ENCODE measurements at places on chromosomes 4 and X.

- no peak for DNase-seq
Observed at GRCh38 chrX:72270316-72270866, 6.7 kb downstream of the RPS4X start.

GRCh38 chr4:121614101-121614500 is 82.7 kb downstream of the ANXA5 start:
- DNase-seq = no peak

DNA sequence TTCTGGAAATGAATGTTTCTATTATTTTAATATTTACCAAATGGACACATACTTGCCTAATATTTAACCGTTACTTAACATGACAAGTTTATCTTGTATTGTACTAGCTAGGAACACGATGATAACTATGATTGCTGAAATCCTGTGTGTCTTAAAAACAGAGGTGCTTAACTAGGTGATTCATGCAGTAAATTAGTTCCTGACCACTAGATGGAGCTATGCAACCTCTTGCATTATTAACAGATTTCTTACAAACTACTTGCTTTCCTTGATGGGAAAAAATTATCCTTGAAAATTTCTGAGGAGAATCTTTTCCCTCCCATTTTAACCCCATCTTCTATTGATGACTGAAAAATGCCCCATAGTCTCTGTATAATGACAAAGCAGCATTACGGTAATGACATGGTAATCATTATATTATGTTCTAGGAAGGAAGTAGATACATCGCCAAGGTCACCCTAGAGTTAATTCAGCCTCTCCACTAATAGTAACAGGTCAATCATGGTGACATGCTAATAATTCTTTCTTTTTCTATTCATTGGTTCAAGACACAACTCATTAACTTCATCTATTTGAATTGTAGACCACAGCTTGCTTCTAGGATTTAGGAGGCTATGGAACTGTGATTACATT is 844.2 kb downstream of the RAPGEF2 start:
- DNase-seq = no peak

DNA sequence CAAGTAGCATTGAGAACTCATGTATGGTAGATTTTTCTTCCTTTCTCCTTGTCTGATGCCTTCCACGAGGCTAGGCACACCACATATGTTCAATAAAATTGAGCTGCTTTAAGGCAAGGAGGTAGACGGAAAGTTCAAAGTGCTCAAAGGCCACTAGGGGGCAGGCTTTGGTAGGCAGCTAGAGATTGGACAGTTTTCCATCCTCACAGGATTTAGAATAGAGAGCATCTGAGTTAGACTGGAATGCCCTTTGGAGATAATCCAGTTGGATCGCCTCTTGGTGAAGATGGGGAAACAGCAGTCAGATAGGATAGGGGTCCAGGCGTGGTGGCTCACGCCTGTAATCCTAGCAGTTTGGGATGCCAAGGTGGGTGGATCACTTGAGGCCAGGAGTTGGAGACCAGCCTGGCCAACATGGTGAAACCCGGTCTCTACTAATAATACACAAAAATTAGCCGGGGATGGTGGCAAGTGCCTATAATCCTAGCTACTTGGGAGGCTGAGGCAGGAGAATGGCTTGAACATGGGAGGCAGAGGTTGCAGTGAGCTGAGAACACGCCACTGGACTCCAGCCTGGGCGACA is 30.4 kb downstream of the ELF4 start:
- peak; percentile 24 for DNase-seq

- no peak for DNase-seq
Observed at GRCh38 chr4:119025916-119026661, 109.5 kb upstream of the MYOZ2 start.

- no peak for DNase-seq
Observed at GRCh38 chr4:4794421-4794820, 65.0 kb upstream of the MSX1 start.

DNA sequence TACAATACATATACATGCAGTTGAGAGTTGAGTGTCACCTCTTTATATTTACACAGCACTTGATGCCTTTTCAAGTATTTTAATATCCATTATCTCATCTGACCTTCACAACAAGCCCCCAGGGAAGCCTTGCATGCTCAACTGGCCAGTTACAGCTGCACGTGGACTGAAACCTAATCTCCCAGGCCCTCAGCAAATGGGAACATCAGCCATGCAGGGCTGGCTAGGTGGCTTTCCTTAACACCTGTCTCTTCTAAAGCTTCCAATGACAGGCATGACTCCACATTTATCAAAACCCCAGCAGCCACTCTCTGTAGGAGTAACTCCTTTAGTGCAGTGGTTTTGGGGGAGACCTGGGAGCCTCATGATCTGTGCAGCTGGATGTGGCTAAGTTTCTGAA is 56.4 kb downstream of the PHKA2 start:
- DNase-seq = no peak

- no peak for DNase-seq
Observed at GRCh38 chr4:1310796-1311631, 21.3 kb downstream of the MAEA start.

DNA sequence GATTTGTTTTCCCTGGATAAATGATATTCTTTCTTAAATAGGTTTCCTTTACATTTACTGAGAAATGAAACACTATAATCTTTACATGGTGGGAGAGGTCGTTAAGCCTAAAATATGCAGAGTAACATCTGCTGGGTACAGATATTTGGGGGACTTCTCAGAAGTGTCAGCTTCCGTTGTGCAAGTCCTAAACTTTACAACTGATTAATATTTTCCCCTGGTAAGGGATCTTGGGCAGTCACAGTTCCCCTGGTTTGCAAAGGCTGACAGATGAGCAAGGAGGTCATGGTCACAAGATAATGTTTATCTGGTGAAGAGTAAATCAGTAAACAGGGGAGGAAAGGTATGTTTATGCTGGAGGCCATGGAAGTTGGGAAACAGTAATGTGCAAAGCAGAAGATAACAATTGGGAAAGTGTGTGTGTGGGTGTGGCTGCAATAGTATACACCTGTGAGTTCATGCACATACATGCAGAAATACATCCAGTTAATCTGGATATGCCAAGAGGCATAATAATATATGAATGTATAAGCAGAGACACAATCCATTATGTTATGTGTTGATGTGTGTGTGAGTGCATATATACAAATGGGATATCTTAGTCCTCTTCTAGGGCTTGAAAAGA is 508.2 kb upstream of the FAM241A start:
- no peak for DNase-seq

DNA sequence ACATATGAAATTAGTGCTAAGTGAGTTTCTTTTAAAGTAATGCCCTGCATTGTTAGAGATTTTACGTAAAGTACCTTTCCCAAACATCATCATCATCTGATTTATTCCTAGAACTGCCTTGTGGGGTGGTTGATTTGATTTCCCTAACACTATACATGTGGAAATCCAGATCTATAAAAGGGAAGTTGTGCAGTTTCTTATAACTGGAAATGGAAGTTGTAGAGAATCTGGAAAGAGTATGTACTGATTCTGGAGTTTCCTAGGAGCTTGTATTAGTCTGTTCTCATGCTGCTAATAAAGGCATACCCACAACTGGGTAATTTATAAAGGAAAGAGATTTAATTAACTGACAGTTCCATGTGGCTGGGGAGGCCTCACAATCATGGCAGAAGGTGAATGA is 47.9 kb downstream of the BMP2K start:
- no peak for DNase-seq

DNA sequence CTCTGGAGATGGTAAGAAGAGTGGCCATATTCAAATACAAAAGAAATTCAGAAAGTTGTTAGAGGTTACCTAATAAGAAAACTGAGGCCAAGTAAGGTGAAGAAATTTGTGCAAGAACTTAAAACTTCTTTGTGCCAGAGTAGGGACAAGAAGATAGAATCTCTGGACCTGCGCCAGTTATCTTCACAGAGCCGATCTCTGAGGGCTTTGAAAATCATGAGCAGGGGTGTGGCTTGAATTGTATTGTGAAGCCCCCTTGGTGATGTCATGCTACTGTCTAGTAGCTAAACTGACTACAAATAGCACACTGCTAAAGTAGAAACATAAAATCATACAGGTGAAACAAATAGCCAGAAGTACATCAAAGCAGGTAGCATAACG is 184.6 kb downstream of the UGT8 start:
- DNase-seq = no peak

GRCh38 chr4:84862064-84862463 is 104.4 kb downstream of the WDFY3 start:
- no peak for DNase-seq

DNA sequence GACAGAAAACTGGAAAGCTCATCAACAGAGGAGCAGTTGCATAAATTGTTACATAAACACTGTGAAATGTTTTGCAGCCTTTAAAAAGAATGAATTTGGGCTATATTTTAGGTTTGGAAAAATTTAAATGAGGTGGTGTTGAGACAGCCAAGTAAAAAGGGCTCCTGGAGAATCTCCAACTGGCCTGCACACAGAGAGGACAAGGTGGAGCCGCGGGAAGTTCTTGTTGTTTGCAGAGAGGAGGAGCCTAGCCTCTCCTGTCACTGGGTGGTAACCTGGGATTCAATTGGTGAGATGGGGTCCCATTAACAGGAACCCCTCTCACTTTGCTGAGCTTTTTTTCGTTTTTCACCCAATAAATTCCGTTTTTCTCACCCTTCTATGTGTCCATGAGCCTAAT is 13.4 kb downstream of the GIMD1 start:
- no peak for DNase-seq

GRCh38 chr4:141771889-141772830 is 135.8 kb downstream of the IL15 start:
- DNase-seq = no peak

DNA sequence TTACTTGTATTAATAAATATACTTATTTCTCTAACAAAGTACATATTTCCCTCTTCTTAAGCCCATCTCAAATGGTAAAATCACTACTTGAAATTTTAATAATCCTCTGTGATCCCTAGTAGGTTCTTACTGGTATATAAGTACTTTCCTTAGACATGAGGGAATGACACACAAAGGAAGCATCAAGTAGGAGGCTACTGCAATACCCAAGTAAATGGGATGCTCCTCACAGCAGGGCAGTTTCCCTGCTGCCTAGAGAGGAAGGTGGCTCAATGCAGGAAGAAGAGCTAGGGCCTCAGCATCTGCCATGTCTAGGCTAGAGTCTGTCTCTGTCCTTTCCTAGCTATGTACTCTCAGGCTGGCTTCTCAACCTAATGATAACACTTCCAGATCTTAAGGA is 122.1 kb upstream of the DIPK2B start:
- no peak for DNase-seq

DNA sequence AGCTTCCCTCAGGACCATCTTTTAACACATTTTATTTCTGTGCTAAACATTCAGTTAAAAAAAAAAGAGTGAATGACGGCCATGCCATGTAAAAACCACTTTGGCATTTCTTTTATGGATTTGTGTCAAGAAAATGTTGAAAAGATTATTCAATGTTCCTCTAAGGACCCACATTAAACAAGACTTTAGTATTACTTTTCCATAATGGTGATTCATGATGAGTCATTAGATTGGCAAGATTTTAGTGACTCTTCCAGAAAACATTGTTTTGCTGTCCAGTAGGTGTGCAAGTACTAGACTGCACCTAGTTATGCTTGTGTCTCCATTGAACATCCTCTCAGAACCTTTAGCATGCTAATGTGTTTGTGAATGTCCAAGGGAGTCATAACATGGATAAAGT is 748.6 kb downstream of the STPG2 start:
- no peak for DNase-seq

DNA sequence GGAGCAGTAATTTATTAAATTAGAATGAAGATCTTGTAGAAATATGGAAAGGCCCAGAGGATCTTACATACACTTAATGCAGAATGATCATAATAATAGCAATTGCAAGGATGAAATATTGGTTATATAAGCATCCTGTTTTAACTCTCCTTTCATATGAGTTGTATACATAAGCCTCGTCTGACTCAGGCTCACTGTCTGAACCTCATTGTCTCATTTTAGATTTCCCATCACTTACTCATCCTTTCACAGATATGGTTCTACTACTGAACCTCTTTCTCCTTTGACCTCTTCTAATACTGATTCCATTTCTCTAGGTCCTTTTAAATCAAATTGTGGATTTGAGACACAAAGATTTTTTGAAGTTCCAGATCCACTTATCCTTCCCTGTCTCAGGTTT is 277.3 kb upstream of the TRPC5 start:
- DNase-seq = no peak

DNA sequence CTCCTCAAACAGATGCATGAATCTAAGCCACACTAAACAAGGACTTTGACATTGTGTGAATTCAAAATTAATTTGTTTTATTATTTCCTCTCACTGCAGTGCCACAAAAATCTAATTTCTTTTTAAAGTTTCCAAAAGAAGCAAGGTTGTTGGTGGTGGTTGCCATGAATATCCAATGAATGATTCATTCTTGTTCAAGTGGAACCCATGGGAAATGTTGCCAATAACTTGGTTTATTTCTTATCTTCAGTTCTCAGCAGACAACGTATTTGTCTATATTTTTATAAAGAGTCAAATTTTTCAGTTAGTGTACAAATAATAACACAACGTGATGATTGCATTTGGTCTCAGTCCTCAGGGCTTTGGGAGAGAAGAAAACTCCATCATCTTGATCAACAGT is 309.4 kb upstream of the NOCT start:
- DNase-seq = no peak

DNA sequence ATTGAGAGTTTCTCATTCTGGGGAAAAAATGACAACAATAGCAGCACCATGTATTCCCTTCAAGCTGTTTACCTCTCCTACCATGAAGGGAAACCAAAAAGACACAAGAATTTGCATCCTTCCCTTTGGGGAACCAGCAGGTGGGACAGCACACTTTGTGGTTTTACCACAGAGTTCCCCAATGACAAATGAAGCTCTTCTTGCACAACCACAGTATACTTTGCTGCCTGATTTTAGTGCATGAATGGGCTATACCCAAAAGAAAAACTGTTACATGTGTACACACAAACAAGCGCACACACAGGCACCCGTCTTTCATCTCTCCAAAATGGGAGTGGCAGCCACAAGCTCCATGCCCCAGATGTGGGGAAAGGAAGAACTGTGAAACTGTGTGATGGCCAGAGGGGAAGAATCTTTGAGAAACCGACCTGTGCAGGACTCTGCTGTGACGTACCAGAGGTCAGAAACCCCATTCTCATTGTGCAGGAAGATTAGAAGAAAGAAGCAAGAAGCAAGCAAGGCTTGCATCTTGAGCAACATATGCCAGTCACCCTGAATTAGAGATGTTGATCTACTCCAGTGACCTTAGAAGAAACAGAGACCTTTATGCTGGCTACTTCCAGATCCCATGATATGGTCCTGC is 2.7 kb upstream of the MAML3 start:
- no peak for DNase-seq

- DNase-seq = no peak
Observed at GRCh38 chr4:95220205-95221175, 328.3 kb downstream of the UNC5C start.

DNA sequence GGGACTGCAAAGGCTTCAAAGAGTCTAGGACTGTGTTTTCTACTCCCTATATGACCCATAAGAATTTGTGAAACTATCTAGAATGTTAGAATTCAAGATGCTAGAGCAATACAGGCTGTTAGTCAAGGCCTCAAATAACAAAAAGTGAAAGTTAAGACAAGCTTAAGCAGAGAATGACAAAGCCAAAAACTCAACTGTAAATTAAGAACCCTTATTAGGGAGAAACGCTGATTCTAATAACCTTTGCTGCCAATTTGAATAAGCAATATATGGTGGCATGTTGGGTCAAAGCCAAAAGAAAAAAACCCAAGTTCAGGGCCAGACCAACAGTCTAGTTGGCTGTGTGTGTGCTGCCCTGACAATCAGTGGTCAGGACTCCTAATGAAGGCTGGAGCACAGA is 160.0 kb downstream of the INPP4B start:
- DNase-seq = no peak

GRCh38 chr4:99848591-99849001 is 32.0 kb downstream of the DAPP1 start:
- DNase-seq = no peak
